Thoracic aorta (tissue), 2 donors: ENCODE measurements at places on chromosomes 4 and X.

DNA sequence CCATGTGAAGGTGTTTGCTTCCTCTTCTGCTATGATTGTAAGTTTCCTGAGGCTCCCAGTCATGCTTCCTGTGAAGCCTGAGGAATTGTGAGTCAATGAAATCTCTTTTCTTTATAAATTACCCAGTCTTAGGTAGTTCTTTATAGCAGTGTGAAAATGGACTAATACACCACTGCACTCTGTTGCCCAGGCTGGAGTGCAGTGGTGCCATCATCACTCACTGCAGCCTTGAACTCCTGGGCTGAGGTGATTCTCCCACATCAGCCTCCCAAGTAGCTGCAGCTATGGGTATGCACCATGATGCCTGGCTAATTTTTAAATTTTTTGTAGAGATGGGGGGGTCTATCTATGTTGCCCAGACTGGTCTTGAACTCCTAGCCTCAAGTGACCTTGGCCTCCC is 15.8 kb upstream of the IGFBP7 start:
- DNase-seq: no peak

GRCh38 chr4:10022346-10023049 is 1.2 kb upstream of the SLC2A9 start:
- DNase-seq: no peak

- DNase-seq: no peak
These were observed 77.1 kb upstream of the LSM6 start for GRCh38 chr4:146098397-146098796.

DNA sequence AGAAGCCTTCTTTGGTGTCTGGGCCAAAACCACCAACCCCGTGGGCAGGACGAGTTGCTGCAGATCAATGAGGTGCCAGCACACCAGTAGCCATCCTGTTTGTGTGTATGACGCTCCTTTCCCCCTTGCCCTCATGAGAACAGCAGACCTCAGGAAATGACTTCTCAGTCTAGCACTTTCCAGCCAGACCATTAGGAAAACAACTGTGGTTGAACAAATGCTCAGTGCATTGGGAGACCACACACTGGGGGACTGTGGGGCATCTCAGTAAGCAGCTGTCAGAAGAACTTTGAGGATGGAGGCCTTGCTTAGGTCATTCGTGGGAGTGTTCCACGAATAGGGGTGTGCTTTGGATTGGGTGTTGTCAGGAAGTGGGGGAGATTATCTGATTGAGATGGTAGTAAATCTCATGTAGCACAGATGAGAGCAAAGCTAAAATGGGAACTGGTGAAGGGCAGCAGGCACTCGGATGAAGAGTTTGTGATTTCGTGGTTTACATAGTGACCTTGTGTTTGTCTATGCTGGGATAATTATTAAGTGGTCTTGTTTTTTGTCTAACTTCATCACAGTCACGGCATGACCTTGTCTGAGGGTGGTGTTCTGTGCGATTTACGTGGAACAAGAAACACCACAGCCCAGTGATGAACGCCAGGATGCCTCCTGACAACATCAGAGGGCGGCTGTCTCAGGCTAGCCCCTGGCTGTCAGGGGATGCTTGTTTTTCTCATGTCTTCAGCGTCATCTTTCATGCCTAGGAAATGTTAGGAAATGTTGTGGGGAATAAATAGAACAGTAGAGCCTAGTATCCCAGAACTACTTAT is 70.1 kb downstream of the USP46 start:
- DNase-seq: no peak

DNA sequence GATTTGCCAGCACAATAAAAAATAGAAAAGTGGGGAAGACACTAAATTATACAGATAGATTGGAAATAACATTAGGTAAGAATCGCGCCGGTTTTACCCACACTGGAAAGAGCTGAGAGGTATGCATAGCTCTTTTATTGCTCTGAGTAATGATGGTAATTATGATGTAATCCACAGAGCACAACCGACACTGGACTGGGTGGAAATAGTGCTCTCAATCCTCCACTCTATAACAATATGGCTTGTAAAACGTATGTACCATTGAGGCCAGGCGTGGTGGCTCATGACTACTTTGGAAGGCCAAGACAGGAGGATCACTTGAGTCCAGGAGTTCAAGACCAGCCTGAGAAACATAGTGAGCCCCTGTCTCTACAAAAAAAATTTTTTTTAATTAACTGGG is 104.3 kb upstream of the RAPGEF2 start:
- no peak for DNase-seq

GRCh38 chrX:35150052-35150451 is 207.5 kb downstream of the FAM47B start:
- no peak for DNase-seq

- no peak for DNase-seq
These were observed 61.6 kb upstream of the MTMR8 start for GRCh38 chrX:64456828-64457227.

- no peak for DNase-seq
These were observed 692.8 kb upstream of the TENM3 start for GRCh38 chr4:181550381-181550780.

GRCh38 chrX:16963216-16963615 is 16.8 kb downstream of the REPS2 start:
- DNase-seq: no peak

DNA sequence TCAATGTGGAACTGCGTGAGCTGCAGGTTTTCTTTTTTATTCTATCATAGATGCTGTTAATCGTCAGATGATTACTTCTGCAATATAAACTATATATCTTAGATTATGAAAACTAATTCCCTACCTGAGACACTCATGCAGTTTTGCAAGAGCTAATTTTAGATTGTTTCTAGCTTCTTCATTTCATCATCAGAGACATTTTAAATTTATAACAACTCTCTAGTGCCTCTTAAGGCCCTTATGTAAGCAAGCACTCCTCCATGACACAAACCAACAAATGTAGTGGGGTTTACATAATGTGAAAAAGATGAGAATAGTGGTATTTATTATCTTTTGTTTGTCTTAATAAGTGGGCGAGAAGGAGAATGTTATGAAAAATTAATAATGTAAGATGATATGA is 170.2 kb upstream of the ETNPPL start:
- DNase-seq: no peak

DNA sequence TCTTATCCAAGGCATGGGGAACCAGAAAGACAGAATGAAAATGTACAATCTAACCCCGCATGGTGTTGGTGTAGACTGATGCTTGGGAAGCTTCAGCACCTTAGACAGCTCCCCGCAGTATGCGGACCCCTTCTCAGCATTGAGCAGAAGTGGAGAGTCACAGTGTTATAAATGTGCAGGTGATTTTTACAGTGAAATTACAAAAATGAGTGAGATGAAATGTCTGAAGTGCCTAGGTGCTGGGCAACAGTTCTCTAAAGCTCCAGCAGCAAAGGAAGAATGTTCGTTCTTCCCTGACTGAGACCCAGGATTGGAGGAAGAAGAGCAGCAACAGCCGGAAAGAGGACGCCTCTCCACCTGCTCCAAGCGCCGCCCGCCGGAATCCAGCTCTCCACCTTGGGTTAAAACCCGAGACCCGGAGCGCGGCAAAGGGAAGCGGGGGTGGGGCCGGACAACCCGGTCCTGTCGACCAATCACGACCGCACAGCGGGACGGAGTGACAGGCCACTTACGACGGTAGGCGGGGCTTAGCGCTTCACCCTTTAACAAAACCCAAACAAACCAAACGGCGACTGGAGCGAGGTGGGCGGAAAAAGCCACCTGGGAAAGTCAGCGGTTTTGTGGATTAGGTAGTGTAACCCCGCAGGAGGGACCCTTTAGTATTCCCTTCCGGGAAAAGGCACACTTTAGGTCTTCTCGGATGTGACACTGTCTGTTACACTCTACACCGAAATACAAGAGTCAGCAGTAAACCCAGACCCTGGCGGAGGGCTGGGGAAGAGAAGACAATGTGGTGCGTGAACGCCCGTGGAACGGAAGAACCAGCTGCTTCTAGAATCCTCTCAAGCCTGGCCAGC is at the start of gene GLRA3:
GLRA3 (minus strand) TSS at position 403 of the 857 bp plus-strand sequence. CDS start 436 bp downstream, outside the sequence.
- DNase-seq: no peak

DNA sequence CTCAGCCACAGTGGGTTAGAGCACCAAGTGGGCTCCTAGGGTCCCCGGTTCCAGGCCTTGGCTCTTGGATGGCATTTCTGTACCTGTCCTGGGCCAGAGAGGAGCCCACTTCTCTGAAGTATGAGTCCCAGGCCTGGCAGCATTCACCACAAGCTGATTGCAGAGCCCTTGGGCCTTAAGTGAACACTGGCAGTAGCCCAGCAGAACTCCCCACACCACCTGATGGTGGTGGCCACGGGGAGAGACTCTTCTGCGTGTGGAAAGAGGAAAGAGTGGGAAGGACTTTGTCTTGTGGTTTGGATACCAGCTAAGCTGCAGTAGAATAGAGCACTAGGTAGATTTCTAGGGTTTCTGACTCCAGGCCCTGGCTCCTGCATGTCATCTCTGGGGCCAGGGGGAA is 104.8 kb downstream of the DLG3 start:
- DNase-seq: no peak

GRCh38 chrX:43436517-43436916 is 219.6 kb upstream of the MAOA start:
- DNase-seq: no peak

- no peak for DNase-seq
These were observed 187.0 kb downstream of the NLGN4X start for GRCh38 chrX:6041630-6042029.

GRCh38 chrX:117487421-117487820 is 629.2 kb downstream of the KLHL13 start:
- no peak for DNase-seq

- no peak for DNase-seq
These were observed 3.8 kb downstream of the ANKRD50 start for GRCh38 chr4:124708517-124709300.

DNA sequence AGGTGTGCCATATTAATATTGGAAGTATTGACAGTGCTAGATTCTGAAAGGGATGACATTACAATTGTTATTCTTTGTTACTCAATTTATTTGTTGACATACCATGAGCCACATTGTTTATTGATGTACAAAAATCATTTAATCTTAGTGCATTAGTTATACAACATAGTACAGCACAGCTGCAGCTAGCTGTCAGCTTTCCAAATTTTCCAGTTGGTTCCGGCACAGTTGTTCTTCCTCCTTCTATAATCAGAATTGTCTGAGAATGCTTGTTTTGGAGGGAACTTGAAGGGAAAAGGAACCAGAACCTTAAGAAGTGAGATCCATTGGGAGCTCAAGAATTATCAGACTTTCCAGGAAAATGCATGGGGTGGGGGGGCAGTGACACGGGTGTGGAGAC is 281.4 kb downstream of the ZIC3 start:
- DNase-seq: no peak

GRCh38 chrX:129522184-129523078 is 859 bp downstream of the SMARCA1 start:
- DNase-seq: no peak

- no peak for DNase-seq
These were observed 105.2 kb downstream of the RNF150 start for GRCh38 chr4:141028024-141028529.

GRCh38 chrX:71216485-71216884 is 6.5 kb upstream of the GJB1 start:
- no peak for DNase-seq

DNA sequence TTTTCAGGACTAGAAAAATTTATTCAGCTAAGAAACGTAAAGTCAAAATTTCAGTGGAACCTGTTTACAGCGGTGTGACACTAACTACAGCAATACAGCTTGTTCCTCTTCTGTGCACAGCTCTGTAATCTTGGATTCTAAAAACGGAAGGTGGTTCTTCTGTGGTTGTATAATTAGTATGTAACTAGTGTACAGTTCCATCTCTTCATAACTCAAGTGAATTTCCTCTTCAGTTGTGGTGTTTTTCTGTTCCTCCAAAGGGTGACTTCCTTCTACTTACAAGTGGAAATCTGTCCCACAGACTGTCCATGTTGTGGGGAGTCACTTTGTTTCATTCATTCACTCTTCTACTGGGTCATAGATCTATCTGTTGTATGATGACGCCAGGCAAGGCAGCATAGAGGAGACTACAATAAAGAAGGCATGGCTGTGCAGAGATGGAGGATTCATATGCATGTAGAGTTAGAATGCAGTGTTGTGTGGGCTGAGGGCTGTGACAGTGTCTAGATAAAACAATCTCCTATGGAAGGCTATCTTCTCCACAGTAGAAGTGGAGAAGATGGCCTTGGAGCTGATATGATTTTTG is 5.4 kb downstream of the DAPP1 start:
- DNase-seq: no peak

DNA sequence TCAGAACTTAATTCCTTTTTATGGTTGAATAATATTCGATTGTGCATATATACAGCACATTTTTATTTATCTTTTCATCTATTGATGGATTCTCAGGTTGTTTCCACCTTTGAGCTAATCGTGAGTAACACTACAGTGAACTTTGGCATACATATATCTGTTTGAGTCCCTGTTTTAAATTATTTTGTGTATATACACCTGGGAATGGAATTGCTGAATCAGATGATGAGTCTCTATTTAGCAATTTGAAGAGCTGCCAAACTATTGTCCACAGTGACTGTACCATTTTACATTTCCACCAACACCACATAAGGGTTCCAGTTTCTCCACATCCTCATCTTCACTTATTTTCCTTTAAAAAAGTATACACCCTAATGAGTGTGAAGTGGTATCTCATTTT is 166.2 kb upstream of the FGF13 start:
- no peak for DNase-seq

- no peak for DNase-seq
These were observed at the start of gene ARAP2 for GRCh38 chr4:36244257-36245082. Gene ARAP2, minus strand, starts transcription at chr4:36244514. Its CDS starts 15,028 bp downstream, at chr4:36229486.

DNA sequence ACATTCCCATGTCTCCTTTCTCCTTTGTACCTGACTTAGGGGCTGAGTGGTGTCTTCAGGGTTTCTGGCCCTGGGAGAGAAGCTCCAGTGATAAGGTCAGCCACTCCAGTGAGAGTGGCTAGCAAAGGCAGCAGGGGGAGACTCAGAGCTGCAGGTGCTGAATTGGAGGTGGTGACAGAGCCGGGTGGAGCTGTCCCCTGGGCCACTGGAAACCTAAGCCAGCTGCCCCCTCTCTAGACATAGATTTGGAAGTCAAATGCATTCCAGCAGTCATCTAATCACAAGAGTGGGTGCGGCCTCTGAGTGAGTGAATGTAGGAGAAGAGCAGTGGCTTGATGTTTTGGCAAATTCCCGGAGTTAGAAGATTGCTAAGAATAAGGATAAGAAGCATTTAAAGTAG is 28.5 kb downstream of the TRIM2 start:
- DNase-seq: no peak

- no peak for DNase-seq
These were observed 133.4 kb downstream of the RTL9 start for GRCh38 chrX:110491846-110492620.

DNA sequence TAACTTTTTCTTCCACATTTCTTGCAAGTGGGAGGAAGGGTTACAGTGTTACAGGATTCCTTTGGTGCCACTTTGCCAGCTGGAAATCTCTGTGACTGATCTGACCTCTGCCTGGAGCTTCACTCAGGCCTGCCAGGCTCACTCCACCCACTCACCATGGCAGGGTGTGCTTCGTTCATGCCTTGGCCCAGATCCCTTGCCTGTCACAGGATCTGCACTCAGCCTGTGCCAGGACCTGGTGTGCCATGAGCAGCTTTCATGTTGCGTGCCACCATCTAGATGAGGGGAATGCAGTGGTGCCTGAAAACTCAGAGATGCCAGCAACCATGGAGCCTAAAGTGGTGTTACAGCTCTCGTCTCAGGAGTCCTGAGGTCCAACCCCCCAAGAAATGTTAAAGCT is 2596.4 kb downstream of the PCDH7 start:
- DNase-seq: no peak
